ENCODE measurements at places on chromosomes 7 and 10. TPM values are rescaled to one million over a fixed set of nuclear protein-coding genes. Genes with fewer than 3 reads are reported as not detected.

GRCh38 chr10:60417901-60418300, 28.2 kb upstream of the ANK3 start:
- no peak overlapping the region for H3K27ac ChIP-seq
- no peaks in the 10 kb centered on the region for H3K36me3 ChIP-seq
- no peak overlapping the region for H3K4me3 ChIP-seq
- H3K4me1 ChIP-seq: peaks cover 28% of the 10 kb centered on the region

HOXA4 gene
- total RNA-seq: 4.8 TPM

SMARCD3 gene
- total RNA-seq: 27.8 TPM

- no peaks in the 10 kb centered on the region for H3K4me1 ChIP-seq
- H3K4me3 ChIP-seq: no peak within 1 kb of the TSS
- no peak within 1 kb of the TSS for H3K27ac ChIP-seq
- peak; percentile 33 for DNase-seq
- H3K27me3 ChIP-seq: no peaks in the 10 kb centered on the region
These were observed at the start of gene OPN4 for GRCh38 chr10:86654411-86655172. OPN4 (plus strand) TSS chr10:86654547; CDS start chr10:86654784, 237 bp downstream.

DNA sequence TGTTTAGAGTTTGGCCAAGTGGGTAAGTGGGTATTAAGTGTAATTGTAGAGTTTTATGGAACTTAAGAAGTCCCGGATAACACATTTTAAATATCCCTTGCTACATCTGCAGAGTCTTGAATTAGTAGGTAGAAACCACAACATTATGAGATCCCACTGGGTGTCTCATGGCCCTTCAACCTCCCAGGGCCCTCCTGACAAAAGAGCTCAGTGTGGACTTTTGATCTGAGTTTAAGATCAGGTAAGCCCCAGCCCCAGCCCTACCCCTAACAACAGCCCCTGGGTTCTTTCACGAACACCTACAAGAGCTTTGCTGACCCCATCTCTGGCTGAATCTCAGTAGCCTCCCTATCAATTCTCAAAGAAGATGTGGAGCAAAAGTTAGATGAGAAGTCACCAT, 65.4 kb upstream of the STK17A start:
- no peak for DNase-seq
- H3K4me3 ChIP-seq: no peak overlapping the region
- H3K4me1 ChIP-seq: peaks cover 6% of the 10 kb centered on the region
- H3K36me3 ChIP-seq: no peaks in the 10 kb centered on the region

ARMC3 gene
- total RNA-seq: 0.61 TPM

- no peaks in the 10 kb centered on the region for H3K27me3 ChIP-seq
- no peak for DNase-seq
These were observed 56.5 kb downstream of the EXOC4 start for GRCh38 chr7:133309333-133309732.

Data from Caco-2 (cell line).